ENCODE measurements at places on chromosomes 16 and 17.

DNA sequence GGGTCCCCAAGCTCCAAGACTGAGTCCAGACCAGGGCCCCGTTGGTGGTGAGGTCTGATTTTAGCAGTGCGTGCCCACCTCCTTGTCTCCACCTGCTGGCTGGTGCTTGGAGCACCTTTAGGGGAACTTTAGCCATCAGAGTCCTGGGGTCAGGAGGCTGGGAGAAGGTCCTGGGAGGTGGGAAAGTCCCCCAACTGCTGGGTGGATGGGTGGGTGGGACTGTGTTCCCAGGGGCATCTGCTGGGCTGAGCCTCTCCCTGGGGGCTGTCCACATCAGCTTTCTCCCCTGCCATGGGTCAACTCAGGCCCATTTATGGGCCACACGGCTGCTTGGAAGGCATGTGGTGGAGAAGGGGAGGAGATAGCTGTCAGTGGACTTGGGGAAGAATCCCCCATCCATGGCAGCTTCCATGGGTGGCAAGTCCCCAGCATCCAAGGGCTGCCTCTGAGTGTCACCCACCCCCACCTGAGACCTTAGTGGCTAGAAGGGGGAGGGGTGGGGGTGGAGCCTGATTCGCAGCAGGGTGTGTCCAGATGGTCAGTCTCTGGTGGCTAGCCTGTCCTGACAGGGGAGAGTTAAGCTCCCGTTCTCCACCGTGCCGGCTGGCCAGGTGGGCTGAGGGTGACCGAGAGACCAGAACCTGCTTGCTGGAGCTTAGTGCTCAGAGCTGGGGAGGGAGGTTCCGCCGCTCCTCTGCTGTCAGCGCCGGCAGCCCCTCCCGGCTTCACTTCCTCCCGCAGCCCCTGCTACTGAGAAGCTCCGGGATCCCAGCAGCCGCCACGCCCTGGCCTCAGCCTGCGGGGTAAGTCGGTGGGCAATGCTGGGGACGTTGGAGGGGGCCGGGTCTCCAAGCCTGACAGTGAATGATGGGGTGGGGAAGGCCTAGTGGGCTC, at the start of gene TRPV2:
Gene TRPV2 (plus strand): TSS at position 541 of the 894 bp plus-strand sequence. CDS start 2,098 bp downstream, outside the sequence.
- DNase-seq, result no peak

DNA sequence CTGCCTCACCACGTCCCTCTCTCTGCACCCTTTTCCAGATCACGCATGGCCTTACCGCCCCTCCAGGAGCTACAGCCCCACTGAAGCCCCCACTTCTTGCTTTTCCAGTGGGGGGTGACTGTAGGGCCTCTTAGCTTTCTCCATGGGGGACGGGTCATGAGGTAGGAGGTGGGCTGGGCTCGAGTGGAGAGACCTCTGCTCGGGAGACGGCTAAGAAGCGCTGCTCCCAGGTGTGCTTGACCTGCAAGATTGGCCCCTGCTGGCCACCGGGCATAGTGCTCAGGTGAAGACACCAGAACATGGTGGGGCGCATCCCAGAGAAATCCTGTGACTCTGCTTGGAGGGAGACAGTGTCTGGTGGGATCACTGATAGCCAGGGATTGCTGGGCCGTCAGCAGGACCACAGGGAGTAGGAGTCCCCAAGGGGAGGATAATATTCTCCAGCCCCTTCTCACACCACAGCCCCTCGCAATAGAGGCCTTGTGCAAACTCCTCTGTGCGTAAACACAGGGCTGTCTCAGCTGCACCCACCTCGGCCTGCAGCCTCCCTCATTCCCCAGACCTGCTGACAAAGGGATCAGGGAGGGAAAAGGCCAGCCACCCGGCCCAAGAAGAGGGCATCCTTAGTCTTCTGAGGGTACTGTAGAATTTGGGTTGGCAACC, 8.9 kb upstream of the GALK1 start:
- no peak for DNase-seq

DNA sequence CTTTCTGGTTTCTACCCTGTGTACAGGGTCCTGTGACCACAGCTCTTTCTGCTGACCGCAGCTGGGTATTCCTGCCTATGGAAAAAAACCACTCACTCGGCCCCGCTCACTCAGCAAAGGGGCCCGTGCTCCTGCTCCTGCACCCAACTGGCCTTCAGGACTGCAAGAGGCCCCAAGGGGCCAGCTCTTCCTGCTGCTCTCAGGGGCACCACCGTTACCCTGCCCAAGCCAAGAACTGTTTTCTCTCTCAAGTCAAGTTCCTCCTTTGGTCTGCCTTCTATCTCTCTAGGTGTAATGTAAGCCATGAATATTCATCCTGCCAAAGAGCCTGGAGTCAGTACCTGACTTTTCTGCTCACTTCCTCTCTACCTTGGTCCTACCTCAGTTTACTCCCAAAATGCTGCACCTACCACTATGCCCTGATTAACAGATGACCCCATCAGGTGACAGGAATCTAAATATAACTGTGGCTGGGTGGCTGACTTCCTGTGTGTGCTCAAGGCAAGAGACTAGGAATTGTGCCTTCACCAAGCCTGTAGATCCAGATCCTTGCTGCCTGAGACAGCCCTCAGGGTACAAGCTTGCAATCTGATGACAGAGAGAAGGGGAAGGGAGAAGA, 20.4 kb upstream of the SCIMP start:
- DNase-seq, result no peak

- DNase-seq, result no peak
Measured at GRCh38 chr16:492211-492875, 35.2 kb upstream of the CAPN15 start.

DNA sequence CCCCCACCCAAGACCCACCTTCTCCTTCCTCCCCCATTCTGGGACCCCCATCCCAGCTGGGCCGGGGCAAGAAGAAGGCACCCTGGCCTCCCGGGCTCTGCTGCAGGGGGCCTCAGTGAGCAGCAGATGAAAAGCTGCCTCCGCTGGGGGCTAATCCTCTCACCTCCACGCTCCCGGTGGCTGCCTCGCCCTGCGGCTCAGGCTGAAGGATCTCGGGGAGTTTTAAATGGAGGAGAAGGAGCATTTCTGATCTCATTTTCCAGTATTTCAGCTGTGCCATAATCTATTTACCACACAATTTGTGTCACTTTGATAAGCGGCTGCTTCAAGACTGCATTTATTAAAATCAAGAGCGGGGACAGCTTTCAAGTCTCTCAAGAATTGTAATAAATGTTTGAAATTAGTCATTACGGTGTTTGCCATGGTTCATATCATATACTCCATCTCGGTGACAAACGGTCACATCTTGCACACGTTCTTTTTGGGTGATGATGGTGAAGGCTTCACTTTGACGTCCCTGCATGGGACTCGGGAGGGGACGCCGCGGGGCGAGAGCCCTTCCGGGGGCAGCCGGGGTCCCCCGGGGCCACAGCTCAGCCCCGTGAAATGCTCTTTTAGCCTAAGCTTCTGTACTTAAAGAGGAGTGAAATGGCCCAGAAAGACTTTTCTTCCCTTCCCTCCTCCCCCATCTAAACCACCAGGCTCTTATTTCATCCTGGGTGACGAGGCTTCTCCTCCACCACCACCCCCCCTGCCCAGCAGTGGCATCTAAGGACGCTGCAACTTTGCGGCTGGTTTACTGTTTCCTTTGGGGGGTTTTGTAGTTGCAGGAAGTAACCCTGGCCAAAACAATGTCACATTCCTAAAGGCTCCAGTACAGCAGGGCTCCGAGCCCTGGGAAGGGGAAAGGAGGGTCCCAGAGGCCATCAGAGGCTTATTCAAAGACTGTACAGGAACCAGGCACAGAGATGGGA, 313.1 kb upstream of the TNRC6C start:
- no peak for DNase-seq

DNA sequence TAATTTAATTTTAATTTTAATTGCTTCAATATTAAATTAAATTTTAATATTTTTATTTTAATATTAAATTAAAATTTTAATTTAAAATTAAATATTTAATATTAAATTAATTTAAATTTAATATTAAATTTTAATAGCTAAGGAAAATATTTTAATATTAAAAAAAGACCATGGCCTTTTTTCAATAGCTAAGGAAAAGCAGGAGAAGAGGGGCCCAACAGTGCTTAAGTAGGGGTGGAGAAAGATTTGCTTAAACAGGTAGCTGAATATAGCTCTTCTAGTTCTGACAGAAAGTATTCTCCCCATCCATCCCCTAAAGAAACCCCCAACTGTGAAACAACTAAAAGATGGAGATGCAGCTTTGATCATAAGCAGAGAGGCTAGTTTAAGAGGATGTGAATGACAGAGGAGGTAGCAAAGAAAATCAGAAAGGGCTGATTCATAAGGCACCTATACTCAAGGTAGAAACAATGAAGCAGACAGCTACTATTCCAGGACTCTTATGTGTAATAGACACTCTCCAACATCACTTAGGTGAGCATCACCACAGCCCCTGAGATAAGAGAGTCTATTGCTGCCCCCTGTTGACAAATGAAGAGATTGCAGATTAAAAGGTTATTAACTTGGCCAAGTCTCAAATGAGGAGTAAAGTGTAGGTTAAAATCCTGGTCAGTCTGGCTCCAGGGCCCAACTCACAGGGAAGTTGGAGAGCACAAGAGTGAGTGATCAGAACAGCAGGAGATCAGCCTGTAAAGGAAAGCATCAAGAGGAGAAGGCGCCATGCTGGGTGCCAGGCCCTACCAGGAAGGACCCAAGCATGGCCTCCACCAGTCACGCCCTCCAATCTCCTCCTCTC, 7.8 kb upstream of the RNASEK start:
- no peak for DNase-seq

GRCh38 chr17:63335831-63336230, 110.3 kb downstream of the CYB561 start:
- DNase-seq, result no peak

- no peak for DNase-seq
Measured at GRCh38 chr17:34527136-34527907, 52.1 kb upstream of the TMEM132E start.

- no peak for DNase-seq
Measured at GRCh38 chr17:32275060-32276042, 9.7 kb downstream of the RHBDL3 start.

- DNase-seq, result no peak
Measured at GRCh38 chr17:28008513-28008912, 34.0 kb upstream of the NLK start.

DNA sequence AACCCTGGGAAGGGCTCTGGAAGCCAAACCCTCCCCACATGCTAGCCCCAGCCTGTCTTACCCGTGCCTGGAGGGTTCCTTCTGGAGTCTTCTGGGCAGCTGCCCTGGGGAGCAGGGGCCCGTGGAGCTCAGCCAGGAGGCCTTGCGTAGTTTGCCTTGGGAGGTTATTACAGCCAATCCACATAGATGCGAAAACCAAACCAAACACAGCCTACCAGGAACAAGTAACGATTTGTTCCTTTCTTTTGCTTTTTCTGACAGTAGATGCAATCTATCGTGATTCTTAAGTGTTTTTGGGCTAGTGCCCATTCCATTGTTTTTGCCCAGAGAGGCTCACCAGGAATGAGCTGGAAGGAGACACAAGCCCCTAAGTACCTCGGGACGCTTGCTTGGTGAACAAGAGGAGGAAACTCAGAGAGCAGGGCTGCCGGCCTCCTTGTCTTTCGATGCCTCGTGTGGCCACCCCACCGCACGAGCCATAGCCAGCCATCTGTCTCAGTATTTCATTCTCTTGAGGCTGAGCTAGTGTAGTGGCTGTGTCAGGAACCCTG, 102.7 kb upstream of the NOL11 start:
- no peak for DNase-seq

DNA sequence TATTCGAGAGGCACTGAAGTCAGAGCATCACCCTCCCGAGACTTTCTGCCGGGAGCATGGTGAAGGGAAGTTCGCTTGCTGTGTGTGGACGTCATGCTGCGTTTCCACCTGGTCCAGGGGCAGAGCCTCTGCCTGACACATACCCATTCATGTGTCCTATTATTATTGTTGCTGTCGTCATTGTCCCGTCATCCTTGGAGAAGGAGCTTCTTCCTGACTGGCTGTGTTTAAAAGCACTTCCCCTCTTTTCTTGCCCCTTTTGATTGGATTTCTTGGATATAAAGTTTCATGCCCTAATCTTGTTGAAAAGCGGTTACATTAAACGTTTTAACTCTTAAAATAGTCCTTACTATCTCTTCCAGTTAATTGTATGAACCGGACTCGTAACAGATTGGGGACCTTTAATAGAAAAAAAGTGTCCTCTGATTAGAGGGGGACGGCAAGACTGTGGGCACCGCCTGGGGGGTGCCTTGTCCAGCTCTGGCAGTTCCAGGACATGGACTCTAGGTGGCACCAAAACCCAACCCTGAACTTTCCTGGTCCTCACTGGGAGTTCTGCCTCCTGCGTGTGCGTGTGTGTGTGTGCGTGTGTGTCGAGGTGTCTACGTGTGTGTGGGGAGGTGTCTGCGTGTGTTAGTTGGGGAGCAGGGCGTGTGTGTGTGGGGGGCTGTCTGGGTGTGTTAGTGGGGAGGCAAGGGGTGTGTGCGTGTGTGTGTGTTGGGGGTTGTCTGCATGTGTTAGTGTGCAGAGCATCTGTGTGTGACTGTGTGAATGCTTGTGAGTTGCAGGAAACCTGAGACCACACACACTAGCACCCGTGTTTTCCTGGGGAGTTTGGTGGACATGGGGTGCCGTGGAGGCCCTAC, 133.3 kb upstream of the CIBAR2 start:
- peak; percentile 72 for DNase-seq

DNA sequence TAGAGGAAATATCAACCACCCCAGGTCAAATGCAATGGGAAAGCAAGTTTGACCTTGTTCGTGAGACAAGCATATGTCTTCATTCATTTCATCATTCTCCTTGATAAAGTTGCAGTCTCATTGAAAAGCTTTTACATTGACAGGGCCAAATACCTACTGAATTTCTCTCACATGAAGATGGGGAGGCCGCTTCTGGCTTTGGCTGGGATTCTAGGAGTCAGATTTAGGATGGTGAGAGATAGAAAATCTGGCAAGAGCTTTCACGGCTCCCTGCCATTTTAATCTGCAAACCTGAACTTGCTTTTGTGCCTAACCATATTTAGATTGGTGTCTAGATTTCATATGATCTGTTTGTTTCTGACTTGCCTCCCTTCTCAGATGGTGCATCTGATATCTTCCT, 88.0 kb downstream of the TMEM100 start:
- no peak for DNase-seq

- DNase-seq, result no peak
Measured at GRCh38 chr16:18983565-18984434, at the start of gene TMC7. TMC7 (plus strand) TSS chr16:18983934; CDS start chr16:18984064, 130 bp downstream.

- DNase-seq, result no peak
Measured at GRCh38 chr16:4038448-4038847, 77.8 kb downstream of the ADCY9 start.

- no peak for DNase-seq
Measured at GRCh38 chr16:85435286-85435685, 177.8 kb upstream of the GSE1 start.

- DNase-seq, result peak; percentile 57
Measured at GRCh38 chr16:20899071-20899470, 1.1 kb downstream of the DCUN1D3 start.

- DNase-seq, result no peak
Measured at GRCh38 chr17:2070241-2071023, 15.5 kb downstream of the HIC1 start.

GRCh38 chr17:79549141-79549915, 61.5 kb downstream of the RBFOX3 start:
- DNase-seq, result no peak

DNA sequence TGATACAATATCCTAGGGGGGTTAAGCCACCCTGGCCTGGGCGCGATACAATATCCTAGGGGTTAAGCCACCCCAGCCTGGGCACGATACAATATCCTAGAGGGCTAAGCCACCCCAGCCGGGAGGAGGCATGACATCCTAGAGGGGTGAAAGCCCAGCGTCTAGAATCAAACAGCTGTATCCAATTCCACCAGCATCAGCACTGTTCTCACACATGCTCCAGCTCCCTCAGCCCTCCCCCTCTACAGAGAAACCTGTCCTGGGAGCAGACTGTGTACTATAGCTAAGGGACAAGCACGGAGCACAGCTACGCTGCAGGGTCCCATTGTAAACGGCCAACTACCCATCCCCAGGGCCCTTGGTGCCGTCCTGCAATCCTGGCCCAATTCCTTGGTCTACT, 6.2 kb downstream of the GINS2 start:
- DNase-seq, result no peak

All from ascending aorta (tissue), 2 donors.